ENCODE measurements at places on chromosomes 1 and 21.

DNA sequence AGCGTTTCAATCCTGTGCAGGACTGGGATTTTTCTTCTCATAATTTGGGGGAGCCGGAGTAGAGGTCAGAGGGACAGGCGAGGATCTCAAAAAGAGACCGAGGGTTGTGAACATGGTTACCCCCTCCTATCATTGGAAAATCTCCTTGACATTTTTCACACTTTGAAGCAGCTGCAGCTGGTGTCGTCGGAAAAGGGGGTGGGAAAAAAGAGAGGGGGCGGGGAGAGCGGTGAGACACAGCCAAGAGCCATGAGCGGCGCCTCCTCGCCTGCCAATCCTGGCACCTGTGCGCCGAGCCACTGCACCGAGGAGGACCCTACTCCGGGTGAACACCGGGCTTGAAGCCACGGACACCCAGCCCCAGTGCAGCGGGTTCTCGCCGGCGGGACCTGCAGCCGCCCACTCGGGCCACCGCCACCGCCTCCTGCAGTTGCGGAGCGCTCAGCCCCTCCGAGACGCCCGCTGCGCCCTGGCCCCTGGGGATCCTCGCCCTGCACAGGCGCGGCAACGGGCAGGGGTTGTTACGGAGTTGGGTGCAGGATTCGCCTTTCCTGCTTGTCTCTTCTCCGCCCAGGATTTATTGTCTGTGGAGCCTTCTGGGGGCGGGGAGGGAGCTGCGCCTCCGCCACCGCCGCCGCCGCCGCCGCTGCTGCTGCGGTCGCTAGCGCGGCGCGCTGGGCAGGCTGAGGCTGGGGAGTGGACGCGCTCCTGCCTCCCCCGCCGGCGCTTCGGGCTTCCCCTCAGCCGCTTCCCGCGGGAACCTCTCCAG, at the start of gene LRRC7:
TSS of gene LRRC7 (plus strand) at position 271 of the 769 bp plus-strand sequence. CDS start 718 bp downstream, outside the sequence.
- H3K27me3 ChIP-seq, result peaks cover 61% of the 10 kb centered on the region
- peaks cover 8% of the 10 kb centered on the region for H3K4me1 ChIP-seq
- peak within 1 kb of the TSS; percentile 67 for H3K4me3 ChIP-seq
- H3K27ac ChIP-seq, result no peak within 1 kb of the TSS

GRCh38 chr1:97427371-97427770, 493.5 kb downstream of the DPYD start:
- H3K4me3 ChIP-seq, result no peak overlapping the region
- no peaks in the 10 kb centered on the region for H3K27me3 ChIP-seq
- no peak overlapping the region for H3K27ac ChIP-seq
- DNase-seq, result no peak

DNA sequence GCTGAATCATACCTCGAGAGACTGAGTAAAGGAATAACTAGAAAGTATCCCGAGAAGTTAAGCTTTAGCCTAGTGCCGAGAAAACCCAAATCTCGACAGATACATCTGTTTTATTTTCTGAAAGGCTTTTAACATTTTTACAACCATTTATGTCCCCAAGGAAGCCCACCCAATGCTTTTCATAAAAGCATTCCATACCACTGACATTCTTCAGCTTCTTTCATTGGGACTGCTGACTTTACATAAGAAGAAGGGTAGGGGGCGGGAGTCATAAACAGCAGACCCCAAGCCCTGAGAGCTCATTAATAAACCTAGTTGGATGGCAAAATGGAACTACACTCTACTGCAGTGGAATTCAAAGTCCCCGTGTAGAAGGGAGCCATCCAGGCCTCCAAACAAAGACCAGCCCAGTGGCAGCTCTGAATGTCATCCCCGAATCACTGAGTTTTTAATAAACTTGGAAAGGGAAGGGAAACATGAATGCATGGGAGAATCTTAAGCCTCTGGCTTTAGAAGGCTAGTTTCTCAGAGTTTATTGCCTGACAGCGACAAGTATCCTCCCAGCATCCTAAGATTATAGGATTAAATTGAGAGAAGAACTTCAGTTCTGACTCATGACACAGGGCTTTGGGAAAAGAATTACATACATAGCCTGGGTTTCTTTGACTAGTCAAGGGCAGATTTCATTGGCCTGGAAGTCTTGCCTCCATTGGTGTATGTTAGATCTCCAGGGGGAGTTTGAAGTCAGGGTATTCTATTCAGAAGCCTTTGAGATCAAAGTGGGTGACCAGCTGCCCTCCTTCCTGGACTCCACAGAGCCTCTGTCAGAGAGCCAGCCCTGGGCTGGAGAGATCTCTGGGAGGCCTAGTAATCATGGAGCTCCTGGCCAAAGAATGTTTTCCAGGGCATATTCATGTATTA, 3.7 kb downstream of the ATF3 start:
- no peak overlapping the region for H3K4me3 ChIP-seq
- peak overlapping the region; percentile 49 for H3K27ac ChIP-seq

DNA sequence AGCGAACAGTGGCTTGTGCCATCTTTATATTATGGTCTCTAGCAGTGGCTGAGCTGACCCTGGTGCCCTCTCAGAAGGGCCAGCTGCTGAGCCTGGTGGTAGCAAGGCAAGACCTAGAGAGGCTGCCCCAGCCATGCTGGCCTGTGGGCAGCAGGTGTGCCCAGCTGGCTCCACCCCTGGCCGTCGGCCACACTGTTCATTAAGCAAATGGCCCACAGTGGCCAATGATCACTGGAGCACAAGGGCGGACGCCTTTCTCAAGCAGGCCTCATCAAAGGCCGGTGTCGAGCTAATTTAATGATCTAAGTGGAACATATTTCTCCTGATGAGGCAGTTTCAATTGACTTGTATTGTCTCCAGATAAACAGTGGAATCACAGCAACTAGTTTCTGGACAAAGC, 89.4 kb downstream of the GRIK3 start:
- H3K27ac ChIP-seq, result no peak overlapping the region
- H3K27me3 ChIP-seq, result peaks cover 13% of the 10 kb centered on the region
- H3K36me3 ChIP-seq, result no peaks in the 10 kb centered on the region
- no peak overlapping the region for H3K4me3 ChIP-seq
- no peaks in the 10 kb centered on the region for H3K4me1 ChIP-seq
- no peak for DNase-seq

- H3K36me3 ChIP-seq, result peaks cover 15% of the 10 kb centered on the region
- H3K27me3 ChIP-seq, result no peaks in the 10 kb centered on the region
- H3K4me3 ChIP-seq, result no peak overlapping the region
- H3K4me1 ChIP-seq, result peaks cover 2% of the 10 kb centered on the region
- no peak for DNase-seq
These were observed 67.6 kb downstream of the PKN2 start for GRCh38 chr1:88751714-88752113.

GRCh38 chr1:35809114-35810095, 1.6 kb downstream of the AGO4 start:
- H3K27me3 ChIP-seq, result no peaks in the 10 kb centered on the region
- no peaks in the 10 kb centered on the region for H3K36me3 ChIP-seq
- H3K27ac ChIP-seq, result no peak overlapping the region
- H3K4me3 ChIP-seq, result peak overlapping the region; percentile 75

GRCh38 chr1:204407295-204407971, 4.2 kb downstream of the PPP1R15B start:
- H3K4me1 ChIP-seq, result peaks cover 21% of the 10 kb centered on the region
- H3K27ac ChIP-seq, result peak overlapping the region; percentile 100
- H3K4me3 ChIP-seq, result peak overlapping the region; percentile 99
- peaks cover 62% of the 10 kb centered on the region for H3K36me3 ChIP-seq
- H3K27me3 ChIP-seq, result no peaks in the 10 kb centered on the region
- DNase-seq, result no peak

DNA sequence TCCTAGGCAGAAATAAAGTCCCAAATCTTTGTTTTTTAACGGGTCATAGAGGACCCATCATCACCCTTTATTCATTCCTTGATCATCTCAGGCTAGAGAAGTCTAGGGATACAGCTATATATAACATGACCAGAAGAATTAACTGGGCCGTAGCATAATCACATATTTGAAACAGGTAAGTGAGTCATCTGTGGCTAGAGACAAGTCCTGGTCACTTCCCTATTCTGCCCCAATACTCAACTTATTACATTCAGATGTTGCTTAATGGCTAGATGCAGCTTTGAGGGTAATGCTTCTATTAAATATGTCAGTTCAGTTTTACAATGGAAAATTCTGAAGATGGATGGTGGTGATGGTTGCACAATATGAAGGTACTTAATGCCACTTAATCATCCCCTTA, 47.0 kb downstream of the EXO1 start:
- H3K4me1 ChIP-seq, result no peaks in the 10 kb centered on the region
- H3K36me3 ChIP-seq, result peaks cover 14% of the 10 kb centered on the region
- no peaks in the 10 kb centered on the region for H3K27me3 ChIP-seq
- no peak overlapping the region for H3K4me3 ChIP-seq

DNA sequence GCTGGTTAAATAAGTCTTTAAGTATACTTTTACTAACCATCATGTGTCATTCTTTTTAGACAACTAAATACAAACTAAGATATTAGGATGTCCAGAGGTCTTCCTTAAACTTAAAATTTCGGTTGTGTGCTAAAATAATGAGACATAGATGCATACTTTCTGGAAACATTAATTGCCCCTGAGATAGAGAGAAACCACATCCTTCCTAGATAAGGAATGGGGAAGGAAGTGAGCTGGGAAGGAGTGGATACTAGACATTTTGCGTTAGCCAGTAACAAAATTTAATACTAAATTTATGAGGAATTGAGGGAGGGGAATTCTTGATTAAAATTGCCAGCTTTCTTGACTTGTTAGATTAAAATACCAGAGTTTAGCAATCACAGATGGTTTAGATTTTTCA, 37.1 kb upstream of the PTGS2 start:
- no peak for DNase-seq
- H3K36me3 ChIP-seq, result no peaks in the 10 kb centered on the region
- no peaks in the 10 kb centered on the region for H3K4me1 ChIP-seq

GRCh38 chr21:33313183-33313582, 11.6 kb upstream of the IFNAR1 start:
- H3K4me1 ChIP-seq, result no peaks in the 10 kb centered on the region
- H3K27ac ChIP-seq, result no peak overlapping the region
- no peak for DNase-seq
- no peak overlapping the region for H3K4me3 ChIP-seq
- H3K36me3 ChIP-seq, result no peaks in the 10 kb centered on the region

- H3K4me1 ChIP-seq, result no peaks in the 10 kb centered on the region
- DNase-seq, result no peak
- H3K27ac ChIP-seq, result no peak overlapping the region
- no peaks in the 10 kb centered on the region for H3K36me3 ChIP-seq
- H3K27me3 ChIP-seq, result no peaks in the 10 kb centered on the region
These were observed 15.8 kb downstream of the HSPG2 start for GRCh38 chr1:21921100-21921875.

- H3K27me3 ChIP-seq, result no peaks in the 10 kb centered on the region
- H3K4me3 ChIP-seq, result no peak overlapping the region
- H3K27ac ChIP-seq, result no peak overlapping the region
- DNase-seq, result no peak
These were observed 707.0 kb downstream of the AMY1C start for GRCh38 chr1:104456724-104457123.

- H3K27me3 ChIP-seq, result peaks cover 38% of the 10 kb centered on the region
- H3K27ac ChIP-seq, result no peak overlapping the region
- no peak overlapping the region for H3K4me3 ChIP-seq
- no peaks in the 10 kb centered on the region for H3K36me3 ChIP-seq
- H3K4me1 ChIP-seq, result peaks cover 5% of the 10 kb centered on the region
- no peak for DNase-seq
These were observed 224.5 kb upstream of the CSF3R start for GRCh38 chr1:36707221-36707620.

GRCh38 chr21:24163539-24163938, 1443.7 kb downstream of the MRPL39 start:
- peaks cover 4% of the 10 kb centered on the region for H3K27me3 ChIP-seq
- no peak for DNase-seq
- no peaks in the 10 kb centered on the region for H3K36me3 ChIP-seq
- H3K27ac ChIP-seq, result no peak overlapping the region
- H3K4me3 ChIP-seq, result no peak overlapping the region
- no peaks in the 10 kb centered on the region for H3K4me1 ChIP-seq

DNA sequence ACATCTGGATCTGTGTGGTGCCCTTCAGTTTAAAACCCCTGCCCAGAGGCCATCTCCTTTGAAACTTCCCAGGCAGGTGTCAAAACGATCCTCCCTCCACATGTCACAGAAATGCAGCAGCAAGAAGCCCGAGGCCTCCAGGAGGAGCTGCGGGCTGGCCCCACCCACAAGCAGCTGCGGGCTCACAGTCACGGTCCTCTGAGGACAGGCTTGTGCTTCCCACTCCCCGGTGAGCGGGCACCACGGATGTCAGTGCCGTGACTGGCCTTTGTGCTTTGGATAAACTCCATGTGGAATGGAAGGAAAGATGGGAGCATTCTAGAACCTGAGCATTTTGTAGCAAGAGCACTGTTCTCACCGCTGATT, 65.8 kb downstream of the SIK1 start:
- H3K4me3 ChIP-seq, result peak overlapping the region; percentile 79
- H3K4me1 ChIP-seq, result peaks cover 25% of the 10 kb centered on the region
- peak overlapping the region; percentile 92 for H3K27ac ChIP-seq
- peak; percentile 29 for DNase-seq
- H3K36me3 ChIP-seq, result peaks cover 4% of the 10 kb centered on the region

GRCh38 chr1:30700528-30701257, 22.7 kb downstream of the MATN1 start:
- H3K27ac ChIP-seq, result no peak overlapping the region
- no peaks in the 10 kb centered on the region for H3K4me1 ChIP-seq
- no peaks in the 10 kb centered on the region for H3K36me3 ChIP-seq
- no peak overlapping the region for H3K4me3 ChIP-seq
- no peak for DNase-seq

- no peaks in the 10 kb centered on the region for H3K36me3 ChIP-seq
- H3K4me1 ChIP-seq, result no peaks in the 10 kb centered on the region
- no peak overlapping the region for H3K27ac ChIP-seq
- no peaks in the 10 kb centered on the region for H3K27me3 ChIP-seq
- no peak for DNase-seq
- no peak overlapping the region for H3K4me3 ChIP-seq
These were observed 64.0 kb upstream of the RGS21 start for GRCh38 chr1:192252776-192253175.

DNA sequence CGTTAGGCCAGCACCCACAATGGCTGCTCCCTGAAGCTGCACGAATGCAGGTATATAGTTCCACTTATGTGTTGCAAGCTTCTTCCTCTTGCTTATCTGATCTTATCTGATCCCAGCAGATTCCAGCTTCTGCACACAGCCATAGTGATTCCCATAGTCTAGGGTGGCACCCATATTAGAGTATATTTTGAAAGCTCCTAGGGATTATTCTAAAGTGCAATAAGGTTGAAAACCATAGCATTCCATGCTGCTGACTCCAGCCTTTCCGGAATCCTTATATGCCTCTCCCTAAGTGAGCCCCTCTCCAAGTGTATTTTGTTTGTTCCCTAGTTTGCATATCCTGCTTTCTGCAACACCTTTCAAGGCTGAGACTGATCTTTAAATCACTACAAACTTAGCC, 432.0 kb downstream of the SETD4 start:
- DNase-seq, result no peak
- no peak overlapping the region for H3K4me3 ChIP-seq
- no peak overlapping the region for H3K27ac ChIP-seq
- no peaks in the 10 kb centered on the region for H3K36me3 ChIP-seq

DNA sequence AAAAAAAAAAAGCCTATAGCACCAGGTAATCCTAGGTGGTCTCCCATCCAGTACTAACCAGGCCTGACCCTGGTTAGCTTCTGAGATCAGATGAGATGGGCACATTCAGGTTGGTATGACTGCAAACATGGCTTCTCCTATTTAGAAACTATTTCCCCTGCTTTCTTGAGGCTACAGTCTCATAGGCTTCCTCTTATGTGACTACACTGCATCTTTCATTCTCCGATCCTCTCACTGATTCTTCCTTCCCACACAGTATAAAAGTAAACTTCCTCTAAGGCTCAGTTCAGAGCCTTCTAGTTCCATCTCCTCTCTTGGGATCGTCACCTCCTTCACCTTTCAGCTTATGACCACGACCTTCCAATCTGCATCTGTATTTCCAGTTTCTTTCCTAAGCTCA, 30.4 kb upstream of the RNF2 start:
- H3K27ac ChIP-seq, result no peak overlapping the region
- peaks cover 7% of the 10 kb centered on the region for H3K27me3 ChIP-seq
- DNase-seq, result no peak
